ENCODE measurements at places on chromosomes 1 and 21.

DNA sequence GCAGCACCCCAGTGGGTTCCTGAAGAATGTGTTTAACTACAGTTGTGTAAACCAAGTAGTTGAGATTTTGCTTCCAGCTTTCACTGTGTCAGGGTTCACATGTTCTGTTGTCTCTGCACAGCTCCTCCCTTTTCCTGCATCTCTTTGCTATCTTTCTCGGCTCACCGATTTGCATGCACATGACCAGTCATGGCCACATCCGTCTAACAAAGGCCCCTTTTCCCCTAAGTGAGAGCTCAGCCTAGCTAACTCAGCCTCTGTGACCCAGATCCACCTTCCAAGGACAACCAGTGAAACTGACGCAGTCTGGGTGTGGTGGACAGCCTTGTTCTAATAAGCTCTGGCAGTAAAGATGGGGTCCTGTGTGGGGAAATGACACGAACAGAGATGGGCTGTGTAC lies 101.1 kb downstream of the ZP4 start:
- DNase-seq = no peak

DNA sequence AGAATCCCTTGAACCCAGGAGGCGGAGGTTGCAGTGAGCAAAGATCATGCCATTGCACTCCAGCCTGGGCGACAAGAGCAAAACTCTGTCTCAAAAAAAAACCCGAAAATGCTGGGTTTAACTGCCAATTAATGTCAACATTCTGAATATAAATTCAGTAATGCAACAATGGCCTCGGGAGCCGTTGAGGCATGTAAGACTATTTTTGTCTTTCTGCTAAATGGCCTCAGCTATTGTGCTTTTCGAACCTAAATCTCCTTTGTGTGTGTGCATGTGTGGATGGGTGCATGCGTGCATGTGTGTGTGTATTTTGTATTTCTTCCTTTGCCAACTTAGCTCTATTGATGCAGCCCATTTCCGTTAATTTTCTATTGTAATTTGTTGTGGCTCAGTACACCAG lies 31.6 kb downstream of the CLIC4 start:
- DNase-seq = no peak

- DNase-seq = no peak
Measured at GRCh38 chr21:16194788-16195537, 465.2 kb downstream of the USP25 start.

- DNase-seq = no peak
Measured at GRCh38 chr1:42945164-42945563, 13.5 kb downstream of the SLC2A1 start.

- no peak for DNase-seq
Measured at GRCh38 chr1:92230736-92231135, 13.0 kb downstream of the C1orf146 start.

All from activated naive CD4-positive, alpha-beta T cell (primary cell).